Stimulated activated memory B cell treated with anti-CD40 and anti-IgM and Interleukin-4, amounts not matched to agents 10 μg/mL and 1 μg/mL and 100 μg/mL, for 72 hours (primary cell): ENCODE measurements at places on chromosomes 2 and 18.

DNA sequence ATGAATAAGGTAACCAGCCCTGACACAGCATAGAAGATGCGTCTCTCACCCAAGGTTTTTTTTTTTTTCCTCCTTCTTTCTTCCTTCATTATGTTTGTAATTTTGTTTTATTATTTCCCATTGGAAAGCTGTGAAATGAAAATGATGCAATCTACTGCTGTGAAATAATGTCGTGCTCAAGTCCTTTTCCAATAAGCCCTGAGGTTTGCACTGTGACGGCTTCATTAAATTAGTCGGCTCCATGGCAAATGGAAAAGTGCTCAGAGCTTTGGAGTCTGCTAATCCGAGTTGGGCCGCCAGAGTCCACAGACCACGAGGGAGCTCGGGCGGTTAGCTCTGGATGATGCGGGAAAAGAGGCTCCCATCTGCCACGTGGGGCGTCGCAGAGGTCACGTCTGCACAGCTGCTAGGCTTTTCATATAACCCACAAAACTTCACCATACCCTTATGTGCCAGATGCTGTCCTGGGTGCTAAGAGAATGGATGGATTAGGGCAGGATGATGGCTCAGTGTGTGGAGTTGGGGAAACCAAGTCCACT, 92.3 kb upstream of the CAPN13 start:
- no peak for ATAC-seq

DNA sequence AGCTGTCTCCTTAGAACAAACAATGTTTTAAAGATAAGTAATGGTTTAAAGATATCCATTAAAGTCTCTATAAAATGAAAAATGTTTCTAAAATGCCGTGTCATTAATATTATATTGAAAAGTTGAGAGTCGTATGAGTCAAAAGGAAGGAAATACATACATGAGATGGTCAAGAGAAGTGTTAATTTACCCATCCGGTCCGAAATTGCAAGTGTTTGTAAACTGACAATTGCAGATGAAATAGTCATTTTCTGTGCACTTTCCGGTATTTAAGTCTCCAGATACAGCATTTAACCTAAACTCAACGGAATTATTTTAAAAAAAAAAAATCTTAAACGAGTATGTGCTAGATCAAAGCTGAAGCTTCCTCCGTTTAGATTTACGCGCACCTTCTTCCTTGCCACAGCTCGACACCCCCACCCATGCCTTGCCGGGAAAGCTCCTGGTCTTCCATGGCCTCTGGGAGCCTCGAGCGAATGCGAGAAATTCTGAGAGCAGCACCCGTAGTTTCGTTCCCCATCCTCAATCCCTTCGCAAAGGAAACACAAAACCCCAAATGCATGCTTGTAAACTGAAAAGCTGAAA, 1.8 kb downstream of the DSC3 start:
- no peak for ATAC-seq

DNA sequence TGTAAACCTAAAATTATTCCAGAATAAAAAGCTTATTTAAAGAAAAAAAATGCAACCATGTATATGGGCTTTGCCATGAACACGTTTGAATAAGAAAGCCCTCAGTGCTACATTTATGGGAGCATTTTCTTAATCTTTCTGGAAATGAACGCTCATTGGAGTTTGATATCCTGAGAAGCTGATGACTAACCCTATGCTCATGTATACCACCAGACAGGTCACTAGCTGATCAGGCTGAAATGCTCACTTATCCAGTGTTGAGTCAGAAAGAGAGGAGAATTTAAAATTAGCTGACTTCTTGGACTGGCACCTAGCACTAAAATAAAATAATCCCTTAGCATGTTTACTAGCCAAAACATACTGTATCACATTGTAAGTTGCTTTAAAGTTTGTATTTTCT, 254.9 kb upstream of the SIX3 start:
- ATAC-seq: no peak

DNA sequence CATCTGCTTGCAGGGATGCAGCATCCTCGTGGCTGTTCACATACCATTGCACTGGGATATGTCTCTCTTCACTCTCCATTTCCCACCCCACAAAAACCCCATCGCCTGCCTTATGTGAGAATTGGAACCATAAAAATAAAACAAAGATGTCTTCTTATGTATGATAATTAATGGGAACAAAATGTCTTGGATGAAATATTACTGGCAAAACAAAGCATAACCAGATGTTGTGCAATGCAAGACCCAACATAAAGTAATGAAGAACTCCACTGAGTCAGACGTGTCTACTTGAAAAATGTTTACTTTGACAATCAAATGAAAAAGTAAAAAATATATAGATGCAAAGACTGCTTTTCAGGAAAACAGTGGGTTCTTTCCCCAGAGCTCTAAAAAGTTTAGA, 611.3 kb upstream of the SYT4 start:
- no peak for ATAC-seq

- no peak for ATAC-seq
Measured at GRCh38 chr18:59324623-59324971, 6.1 kb upstream of the CPLX4 start.

- ATAC-seq: no peak
Measured at GRCh38 chr2:224724331-224724730, 8.2 kb upstream of the CCDC195 start.

DNA sequence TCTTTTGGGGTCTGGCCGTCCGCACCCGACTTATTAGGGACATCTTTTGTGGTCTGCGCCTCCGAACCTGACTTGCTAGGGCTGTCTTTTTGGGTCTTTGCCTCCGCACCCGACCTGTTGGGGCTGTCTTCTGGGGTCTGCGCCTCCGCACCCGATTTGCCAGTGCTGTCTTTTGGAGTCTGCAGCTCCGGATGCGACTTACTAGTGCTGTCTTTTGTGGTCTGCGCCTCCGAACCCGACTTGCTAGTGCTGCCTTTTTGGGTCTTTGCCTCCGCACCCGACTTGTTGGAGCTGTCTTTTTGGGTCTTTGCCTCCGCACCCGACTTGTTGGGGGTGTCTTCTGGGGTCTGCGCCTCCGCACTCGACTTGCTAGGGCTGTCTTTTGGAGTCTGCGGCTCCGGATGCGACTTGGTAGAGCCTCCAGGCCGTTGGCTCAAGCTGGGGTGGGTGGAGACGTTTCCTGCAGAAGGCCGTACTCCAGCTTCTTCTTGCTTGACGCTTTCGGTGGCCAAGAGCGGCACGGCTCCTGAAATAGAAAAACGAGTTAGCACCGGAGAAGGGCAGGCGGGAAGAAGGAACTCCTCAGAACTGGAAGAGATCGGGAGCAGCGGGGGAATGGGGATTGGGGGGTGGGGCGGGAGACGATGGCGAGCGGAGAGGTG, 498 bp downstream of the TGOLN2 start:
- peak; percentile 68 for ATAC-seq

- no peak for ATAC-seq
Measured at GRCh38 chr2:113876503-113877387, 13.1 kb upstream of the ACTR3 start.

DNA sequence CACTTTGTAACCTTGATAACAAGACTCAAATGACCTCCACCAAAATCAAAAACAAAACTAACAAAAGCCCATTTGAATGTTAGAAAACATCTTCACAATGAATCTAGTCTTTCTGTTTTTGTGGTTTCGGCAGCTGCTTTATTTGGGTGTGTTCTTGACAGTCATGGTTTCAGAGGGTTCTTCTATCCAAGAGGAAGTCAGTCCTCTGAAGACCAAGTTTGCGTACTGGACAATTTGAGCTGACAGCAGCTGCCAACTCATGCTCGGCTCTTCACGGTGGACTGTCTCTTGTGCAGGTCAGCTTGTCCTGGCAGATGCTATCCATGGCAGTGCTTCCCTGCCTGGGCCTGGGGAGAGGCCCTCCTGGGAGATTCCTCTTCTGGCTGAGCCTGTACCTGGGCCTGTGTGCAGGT, 91.0 kb downstream of the TMEM17 start:
- ATAC-seq: no peak

DNA sequence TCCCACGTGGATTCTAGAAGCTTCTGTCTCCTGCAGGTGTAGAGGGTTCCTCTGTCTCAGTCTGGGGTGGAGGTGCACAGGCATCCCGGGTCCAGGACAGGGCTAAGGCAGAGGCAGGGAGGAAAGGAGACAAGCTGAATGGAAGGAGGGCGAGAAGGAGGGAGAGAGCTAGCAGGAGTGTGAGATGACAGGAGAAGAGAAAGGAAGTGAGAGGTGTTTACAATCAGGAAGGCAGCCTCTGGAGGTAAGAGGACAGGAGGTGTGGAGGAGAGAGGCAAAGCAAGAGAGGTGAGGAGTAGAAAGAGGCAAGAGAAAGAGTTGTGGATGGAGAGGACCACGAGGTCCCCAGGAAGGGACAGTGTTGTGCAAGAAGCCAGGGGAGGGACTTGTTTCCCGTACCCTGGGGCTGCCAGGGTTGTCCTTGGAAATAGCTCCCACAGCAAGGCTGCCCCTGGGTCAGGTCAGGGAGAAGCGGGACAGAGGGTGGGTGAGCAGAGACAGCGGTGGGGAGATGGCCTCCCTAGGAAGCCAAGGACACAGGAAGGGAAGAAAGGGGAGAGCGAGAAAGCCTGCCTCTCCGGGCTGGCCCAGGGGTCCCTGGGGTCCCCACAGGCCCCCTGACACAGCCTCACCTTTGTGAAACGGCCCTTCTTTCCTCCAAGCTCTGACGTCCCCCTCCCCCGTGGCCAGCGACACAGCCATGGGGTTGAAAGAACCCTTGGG, 136.9 kb downstream of the CYP26B1 start:
- ATAC-seq: no peak

DNA sequence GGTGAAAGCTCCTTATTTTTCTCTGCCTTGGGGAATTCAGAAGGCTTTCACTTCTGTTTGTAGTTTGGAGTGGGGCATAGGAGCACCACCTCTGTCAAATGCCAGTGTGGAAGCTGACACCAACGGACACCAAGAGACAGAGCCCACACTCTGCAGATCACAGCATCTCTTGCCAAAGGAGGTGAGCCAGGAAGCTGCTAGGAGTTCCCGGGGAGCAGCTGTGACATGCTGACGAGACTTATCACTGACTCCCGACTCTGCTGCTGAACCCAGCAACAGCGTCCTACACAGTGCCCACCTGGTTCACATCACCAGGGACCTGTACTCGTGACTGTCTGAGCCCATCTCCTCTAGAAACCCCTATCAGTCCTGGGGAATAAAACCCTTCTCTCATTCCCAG, 8.1 kb downstream of the TEX51 start:
- ATAC-seq: no peak

DNA sequence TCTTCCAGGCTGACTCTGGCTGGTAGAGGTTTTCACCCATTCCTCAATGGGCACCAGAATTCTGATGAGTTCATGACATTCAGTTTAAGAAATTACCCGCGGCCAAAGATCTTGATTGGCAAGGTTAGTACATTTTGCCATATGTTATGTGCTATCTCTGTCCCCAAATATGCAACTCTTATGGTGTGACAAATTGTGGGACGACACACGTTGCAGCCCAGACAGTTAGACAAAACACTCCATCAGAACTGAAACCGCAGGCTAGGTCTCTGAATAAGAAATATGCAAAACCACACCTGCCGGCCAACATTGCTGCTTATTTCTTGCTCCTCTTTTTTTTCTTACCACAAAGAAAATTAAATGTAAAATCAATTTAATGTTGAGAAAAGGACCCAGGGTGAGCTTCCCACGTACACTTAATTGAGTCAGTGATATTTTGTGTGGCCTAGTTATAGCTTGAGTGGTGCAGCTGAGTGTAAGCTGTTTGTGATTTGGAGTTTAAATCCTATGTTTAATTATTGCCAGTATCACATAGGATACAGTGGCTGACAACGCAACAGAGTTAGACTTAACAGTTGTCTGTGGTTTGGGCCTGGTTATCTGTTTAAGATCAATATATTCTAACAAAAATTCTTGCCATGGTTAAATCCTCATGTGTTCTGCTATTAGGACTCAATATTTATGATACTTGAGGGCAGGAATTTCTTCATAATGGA, 35.7 kb upstream of the LTBP1 start:
- no peak for ATAC-seq

DNA sequence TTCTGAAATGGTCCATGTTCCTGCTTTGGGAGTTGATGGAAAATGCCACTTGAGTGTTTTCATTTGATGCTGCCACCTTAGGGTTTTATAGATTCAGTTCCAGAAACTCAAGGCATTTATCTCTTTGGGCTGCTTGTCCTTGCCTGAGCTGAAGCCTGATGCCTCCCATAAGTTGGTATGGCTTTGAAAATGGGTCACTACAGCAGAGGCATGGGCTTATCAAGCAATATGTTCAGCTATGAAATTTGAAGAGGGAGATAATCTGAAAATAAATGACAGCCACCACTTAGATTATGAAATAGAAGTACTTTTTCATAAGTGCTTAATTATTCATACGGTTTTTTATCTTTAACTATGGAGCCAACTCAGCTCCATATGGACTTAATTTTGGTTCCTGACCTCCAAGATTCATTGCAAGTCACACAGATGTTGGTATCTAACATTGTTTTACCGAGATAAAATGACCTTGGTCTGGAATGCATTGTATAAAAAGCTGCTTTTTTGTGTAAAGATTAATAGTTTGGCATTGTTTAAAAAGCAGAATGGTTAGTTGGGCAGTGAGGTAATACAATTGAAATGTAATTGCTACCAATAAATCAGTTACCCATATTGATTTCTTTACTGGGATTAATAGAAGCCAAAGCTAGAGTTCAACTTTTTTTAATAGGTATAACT, 4.5 kb downstream of the SLC14A1 start:
- no peak for ATAC-seq

DNA sequence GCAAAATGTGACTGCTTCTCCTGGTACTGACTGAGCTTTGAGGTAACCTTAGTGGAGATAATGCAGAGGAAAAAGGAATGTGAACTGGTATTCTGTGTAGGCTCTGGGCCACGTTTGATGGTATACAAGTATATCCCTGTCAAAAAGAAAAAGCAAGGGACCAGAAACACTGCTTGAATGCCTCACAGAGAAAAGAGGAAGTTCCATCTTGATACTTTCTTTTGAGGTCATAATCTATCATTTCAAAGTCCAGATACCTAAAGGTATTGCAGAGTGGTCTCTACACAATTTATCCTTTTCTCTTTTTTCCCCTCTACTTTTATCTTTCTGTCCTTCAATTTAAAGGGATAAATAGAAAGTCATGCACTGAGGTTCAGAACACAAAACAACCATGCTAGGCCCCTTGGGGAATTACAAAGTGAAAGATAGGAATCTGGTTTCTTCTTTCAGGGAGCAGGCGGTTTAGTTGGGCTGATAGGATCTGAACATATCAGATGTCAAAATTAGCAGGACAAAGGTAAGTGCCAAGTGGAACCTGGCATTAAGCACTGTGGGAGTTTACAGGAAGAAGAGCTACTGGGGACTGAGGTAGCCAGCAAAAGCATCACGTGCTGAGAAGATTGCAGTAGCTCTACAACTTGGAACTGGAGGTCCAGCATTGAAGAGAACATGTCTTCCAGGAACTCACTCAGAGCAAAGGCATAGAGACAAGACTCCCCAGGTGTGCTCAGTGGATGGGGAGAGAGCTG, 121.2 kb downstream of the LYPD6 start:
- no peak for ATAC-seq

- ATAC-seq: no peak
Measured at GRCh38 chr2:48284621-48285212, 245.2 kb upstream of the STON1 start.

DNA sequence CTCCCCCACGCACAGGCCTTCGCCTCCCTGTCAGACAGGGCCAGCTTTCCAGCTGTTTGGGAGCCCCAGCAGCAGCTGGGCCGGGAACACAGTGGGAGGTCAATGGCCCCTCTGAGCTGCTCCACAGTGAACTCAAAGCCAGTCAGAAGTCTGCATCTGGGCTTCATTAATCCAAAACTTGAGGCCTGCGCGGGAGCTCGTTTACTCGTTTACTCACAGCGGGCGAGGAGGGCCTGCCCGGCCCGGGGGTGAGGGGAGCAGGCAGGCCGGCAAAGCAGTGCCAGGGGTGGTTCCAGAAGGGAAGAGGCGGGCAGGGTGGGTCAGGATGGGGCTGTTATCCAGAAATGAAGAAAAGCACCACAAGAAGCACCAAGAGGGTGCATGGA, 36.8 kb upstream of the SEMA4C start:
- no peak for ATAC-seq
